ENCODE measurements at places on chromosomes 16 and 17. TPM values are rescaled to one million over a fixed set of nuclear protein-coding genes. Genes with fewer than 3 reads are reported as not detected.

The SARM1 gene
- total RNA-seq: 15.3 TPM

The MRM3 gene
- 11.4 TPM for total RNA-seq

The OR3A3 gene
- total RNA-seq: not detected

The HS3ST3B1 gene
- 2.8 TPM for total RNA-seq

The FOXC2 gene
- 0.06 TPM for total RNA-seq

The TPSD1 gene
- not detected for total RNA-seq

The MRPL27 gene
- 22.4 TPM for total RNA-seq

The KRTAP4-4 gene
- total RNA-seq: not detected

The PPY gene
- 9.5 TPM for total RNA-seq

The GRIN2A gene
- total RNA-seq: 0.12 TPM

The CIBAR2 gene
- total RNA-seq: not detected

The FN3K gene
- total RNA-seq: 14.4 TPM

The PRR29 gene
- total RNA-seq: 0.22 TPM

The ZNF18 gene
- total RNA-seq: 2.1 TPM

The CPHXL2 gene
- total RNA-seq: not detected

The ABCA10 gene
- total RNA-seq: 1.6 TPM

The OTOP3 gene
- total RNA-seq: 0.35 TPM

The ITGB4 gene
- 17.6 TPM for total RNA-seq

The ATAD5 gene
- total RNA-seq: 0.69 TPM

The PMFBP1 gene
- 6.6 TPM for total RNA-seq

The SLC5A2 gene
- 0.84 TPM for total RNA-seq

The MILR1 gene
- total RNA-seq: 0.74 TPM

The CCL1 gene
- not detected for total RNA-seq

The HOXB1 gene
- not detected for total RNA-seq

The CDH11 gene
- 18.9 TPM for total RNA-seq

The CCDC200 gene
- total RNA-seq: not detected

The RCVRN gene
- not detected for total RNA-seq

The RAPGEFL1 gene
- 4.9 TPM for total RNA-seq

The PLD6 gene
- total RNA-seq: 2.2 TPM

The SDK2 gene
- 0.14 TPM for total RNA-seq

The CA7 gene
- not detected for total RNA-seq

The EFCAB5 gene
- total RNA-seq: 0.09 TPM

The TEX19 gene
- not detected for total RNA-seq

The DNAH3 gene
- total RNA-seq: not detected

The AHSP gene
- total RNA-seq: not detected

The QRICH2 gene
- 2.6 TPM for total RNA-seq

The MT3 gene
- total RNA-seq: not detected

The TMEM235 gene
- total RNA-seq: not detected

The LGALS9B gene
- not detected for total RNA-seq

The TBC1D3 gene
- total RNA-seq: not detected

The RUNDC3A gene
- total RNA-seq: 4.2 TPM

The KRTAP4-6 gene
- not detected for total RNA-seq

The SMARCD2 gene
- 57.3 TPM for total RNA-seq

The PDE6G gene
- total RNA-seq: not detected

The SOX9 gene
- total RNA-seq: 46.6 TPM

The WWP2 gene
- total RNA-seq: 35.4 TPM

The CA5A gene
- total RNA-seq: not detected

The TBC1D3K gene
- not detected for total RNA-seq

The CSH2 gene
- total RNA-seq: not detected
